ENCODE measurements at places on chromosomes 12 and 14.

- no peak for DNase-seq
Measured at GRCh38 chr12:122458105-122459035, 35.9 kb upstream of the CLIP1 start.

- peak; percentile 81 for DNase-seq
Measured at GRCh38 chr14:35368583-35369392, 35.8 kb downstream of the NFKBIA start.

DNA sequence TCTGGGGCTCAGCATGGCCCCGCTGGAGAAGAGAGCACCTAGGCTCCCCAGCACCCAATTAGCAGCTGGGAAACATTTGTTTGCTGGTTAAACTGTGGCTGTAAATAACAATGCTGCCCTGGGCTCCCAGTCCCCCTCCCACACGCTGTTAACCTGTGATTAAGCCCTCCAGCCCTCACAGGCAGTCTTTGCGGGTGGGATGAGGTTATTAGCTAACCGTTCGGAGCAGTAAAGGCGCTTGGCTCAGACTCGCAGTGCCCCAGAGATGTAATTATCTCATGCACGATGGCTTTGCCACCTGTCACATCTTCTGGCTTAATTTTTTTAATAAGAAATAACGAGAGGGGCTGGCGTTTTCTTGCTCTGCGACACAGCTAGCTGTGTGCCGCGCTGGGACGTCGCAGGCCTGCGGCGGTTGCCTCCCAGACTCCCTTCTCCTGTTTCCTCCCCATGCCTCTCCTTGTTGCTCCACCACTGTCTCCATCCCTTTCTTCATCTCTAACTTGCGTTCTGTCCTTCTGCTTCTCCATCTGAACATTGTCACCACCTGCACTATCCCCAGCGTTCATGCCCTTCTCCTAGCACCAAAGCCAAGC, 239.2 kb upstream of the FKBP4 start:
- no peak for DNase-seq

GRCh38 chr14:104932676-104933631, 8.3 kb downstream of the PLD4 start:
- peak; percentile 96 for DNase-seq

DNA sequence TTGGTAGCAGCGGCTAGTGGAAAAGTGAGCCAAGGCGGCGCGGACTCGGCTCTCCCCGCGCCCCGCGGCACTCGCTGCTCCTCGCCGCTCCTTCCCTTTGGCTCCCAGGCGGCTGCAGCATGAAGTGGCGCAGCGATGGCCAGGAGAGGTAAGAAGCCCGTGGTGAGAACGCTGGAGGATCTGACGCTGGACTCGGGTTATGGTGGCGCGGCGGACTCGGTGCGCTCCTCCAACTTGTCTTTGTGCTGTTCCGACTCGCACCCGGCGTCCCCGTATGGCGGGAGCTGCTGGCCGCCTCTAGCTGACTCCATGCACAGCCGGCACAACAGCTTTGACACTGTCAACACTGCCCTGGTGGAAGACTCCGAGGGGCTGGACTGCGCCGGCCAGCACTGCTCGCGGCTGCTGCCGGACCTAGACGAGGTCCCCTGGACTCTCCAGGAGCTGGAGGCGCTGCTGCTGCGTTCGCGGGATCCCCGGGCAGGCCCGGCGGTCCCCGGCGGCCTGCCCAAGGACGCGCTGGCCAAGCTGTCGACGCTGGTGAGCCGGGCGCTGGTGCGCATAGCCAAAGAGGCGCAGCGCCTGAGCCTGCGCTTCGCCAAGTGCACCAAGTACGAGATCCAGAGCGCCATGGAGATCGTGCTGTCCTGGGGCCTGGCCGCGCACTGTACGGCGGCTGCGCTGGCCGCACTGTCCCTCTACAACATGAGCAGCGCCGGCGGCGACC, 225.6 kb upstream of the CRY1 start:
- peak; percentile 60 for DNase-seq

DNA sequence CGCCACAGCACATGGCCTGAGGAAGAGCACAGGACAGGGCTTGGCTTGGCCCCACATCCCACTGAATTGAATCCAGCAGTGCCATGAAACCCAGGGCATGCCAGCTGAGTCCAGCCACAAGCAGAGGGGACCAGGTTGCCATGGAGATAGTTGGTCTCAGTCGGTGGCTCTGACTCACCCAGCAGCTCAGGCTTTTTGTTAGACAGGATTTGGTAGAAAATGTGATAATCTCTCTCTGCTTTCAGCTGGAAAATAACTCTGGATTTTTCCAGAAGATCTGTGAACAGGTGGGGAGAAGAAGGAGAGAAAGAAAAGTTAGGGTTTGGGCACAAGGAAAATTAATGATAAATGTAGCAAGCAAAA, 4.8 kb downstream of the MYH7 start:
- DNase-seq = peak; percentile 80

GRCh38 chr12:44148936-44149335, 313.1 kb downstream of the TMEM117 start:
- DNase-seq = no peak

DNA sequence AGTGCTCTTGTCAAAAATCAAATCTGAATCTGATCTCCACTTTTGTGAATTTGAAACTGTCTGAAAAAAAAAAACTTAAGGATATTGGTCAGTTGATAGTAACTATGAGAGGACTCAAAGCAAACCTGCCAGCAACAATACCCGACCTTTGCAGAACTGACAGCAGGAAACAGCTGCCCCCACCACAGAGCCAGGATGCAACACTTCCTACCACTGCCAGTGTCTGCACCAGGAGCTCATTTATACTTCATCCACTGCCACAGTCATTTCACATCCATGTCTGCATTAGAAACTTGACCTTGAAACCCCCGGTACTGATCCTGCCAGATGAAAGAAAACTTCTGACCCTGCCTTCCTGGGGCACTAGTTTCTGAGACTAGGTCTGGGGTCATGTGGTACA, 27.4 kb upstream of the RXYLT1 start:
- no peak for DNase-seq

DNA sequence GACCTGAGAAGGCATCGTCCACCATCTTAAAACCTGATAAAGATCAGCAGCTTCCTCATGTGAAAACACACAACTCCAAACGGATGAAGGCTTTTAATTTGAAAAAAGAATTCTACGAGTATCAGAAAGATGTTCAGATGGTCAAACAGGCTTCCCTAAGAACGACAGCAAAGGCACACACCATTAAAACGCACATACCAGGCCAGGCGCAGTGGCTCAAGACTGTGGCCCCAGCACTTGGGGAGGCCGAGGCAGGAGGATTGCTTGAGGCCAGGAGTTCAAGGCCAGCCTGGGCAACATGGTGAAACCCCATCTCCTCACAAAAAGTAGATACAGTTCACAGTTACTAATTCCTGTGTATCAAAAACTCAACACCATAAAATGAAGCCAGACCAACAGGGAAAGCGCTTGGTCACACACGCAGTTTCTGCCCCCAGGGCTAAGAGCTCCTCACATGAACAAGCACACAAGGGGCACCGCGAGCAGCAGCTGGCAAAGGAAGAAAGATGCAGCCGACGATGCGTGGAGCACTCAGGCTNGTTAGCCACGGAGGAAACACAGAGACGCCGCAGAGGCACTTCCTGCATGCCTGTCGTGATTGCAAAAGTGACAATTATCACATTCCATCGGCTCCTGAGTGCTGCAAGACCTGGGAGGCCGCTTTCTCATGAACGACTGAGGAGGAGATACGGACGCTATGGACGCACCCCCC, 78.0 kb downstream of the NOC4L start:
- peak; percentile 89 for DNase-seq

- DNase-seq = no peak
Measured at GRCh38 chr14:34931206-34931605, 51.6 kb upstream of the SRP54 start.

DNA sequence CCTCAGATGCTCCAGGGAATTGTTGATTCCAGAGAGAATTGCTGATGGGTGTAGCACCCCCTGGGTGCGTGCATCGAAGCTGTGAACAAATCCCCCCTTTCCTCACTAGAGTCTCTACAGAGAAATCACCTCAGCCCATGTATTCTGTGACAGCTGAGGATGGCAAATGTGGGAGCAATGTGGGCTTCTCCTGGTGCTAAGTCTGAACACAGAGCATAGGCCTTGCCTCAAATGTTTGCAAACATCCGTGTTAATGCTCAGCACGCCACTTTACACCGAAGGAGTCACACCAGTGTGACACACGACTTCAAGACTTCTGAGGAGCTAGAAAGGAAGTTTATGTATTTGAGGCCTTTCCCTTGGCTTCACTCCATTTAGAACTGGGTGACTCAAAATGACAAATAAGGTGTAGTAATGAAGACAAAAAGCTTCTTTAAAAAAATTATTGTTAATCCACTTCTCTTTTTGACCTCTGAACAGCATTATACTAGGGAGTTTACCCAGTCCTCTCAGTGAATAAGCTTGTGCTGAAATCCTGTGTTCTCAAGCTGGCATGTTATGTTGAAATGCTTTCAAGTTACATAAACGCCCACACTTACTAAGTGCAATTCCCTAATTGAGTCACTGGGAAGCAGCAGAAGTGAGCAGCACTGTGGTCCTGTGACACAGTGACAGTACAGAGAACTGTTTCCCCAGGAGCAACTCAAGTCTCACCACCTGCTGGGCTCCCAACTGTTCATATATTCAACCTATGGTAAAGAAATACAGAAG, 92.9 kb downstream of the FAR2 start:
- no peak for DNase-seq

DNA sequence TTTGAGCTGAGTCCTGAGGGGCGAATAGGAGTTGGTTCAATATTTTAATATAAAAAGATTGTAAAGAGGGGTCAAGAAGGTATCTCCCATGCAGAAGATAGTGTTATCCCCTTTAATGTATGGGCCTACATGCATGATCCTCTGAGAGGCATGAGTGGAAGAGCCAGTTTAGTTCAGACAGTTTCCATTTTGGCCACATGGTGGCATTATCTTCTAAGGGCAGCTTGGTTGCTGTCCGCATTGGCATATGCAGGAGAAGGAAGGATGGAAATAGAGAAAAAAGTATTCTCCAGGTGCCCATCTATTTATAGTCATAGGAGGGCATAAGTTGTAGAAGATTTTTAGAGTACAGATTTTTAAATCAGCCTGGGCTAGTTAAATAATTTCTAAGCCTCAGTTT, 5.4 kb downstream of the SAMD4A start:
- no peak for DNase-seq

DNA sequence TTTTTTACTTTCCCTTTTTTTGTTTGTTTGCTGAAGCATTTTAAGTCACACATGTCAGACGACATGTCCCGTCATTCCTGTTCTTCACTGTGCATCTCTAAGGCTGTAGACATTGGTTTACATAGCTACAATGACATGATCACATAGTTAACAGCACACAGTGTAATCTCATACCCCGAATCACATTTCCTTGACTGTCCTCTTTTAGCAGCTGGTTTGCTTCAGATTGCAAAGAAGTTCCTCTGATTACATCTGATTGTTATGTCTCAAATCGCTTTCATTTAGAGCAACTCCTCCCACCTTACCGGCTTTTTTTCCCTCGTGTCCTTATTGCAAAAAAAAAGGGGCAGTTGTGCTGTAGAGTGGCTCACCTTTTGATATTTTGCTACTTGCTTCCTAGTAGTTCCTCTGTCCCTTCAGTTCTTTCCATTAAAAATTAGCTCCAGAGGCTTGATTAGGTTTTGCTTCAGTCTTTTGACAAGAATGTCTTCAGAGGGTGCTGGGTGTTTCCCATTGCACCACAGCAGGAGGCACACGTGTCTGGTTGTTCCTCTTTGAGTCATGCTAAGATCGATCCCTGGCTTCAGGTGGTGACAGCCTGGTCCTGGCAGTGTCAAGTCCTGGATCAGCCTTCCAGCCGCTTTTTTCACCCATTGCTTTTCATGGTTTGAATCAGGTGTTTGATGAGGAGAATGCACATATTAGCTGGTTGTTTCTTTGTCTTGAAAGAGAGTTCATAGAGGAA, 35.0 kb downstream of the ZNF664 start:
- no peak for DNase-seq
